ENCODE measurements at places on chromosomes 1 and 21.

GRCh38 chr1:151455966-151456365 lies 3.3 kb downstream of the POGZ start:
- DNase-seq: no peak

DNA sequence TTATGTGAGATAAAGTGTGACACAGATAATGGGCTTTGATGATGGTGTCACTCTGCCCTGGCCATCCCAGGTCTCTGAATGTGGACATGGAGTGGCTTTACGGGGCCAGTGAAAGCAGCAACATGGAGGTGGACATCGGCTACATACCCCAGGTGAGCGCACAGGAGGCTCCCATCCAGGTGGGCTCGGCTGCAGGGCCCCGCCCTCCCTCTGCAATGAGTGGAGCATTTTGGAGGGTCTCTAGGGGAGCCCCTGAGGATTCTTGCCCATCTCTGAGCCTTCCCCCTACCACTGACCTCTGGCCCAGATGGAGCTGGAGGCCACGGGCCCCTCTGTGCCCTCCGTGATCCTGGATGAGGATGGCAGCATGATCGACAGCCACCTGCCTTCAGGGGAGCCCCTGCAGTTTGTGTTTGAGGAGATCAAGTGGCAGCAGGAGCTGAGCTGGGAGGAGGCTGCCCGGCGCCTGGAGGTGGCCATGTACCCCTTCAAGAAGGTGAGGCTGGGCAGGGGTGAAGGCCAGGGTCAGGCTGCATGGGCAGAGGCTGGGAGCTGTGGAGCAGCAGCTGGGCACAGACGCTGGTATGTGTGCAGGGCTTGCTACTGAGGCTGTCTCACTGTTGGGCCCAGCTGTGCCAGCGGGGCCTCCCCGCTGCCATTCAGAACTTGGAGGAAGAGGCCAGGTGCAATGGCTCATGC lies 8.2 kb upstream of the MTFR1L start:
- DNase-seq: no peak

- DNase-seq: no peak
Observed at GRCh38 chr1:99331636-99332035, 67.3 kb downstream of the PLPPR4 start.

GRCh38 chr1:64946916-64947315 lies 19.4 kb downstream of the JAK1 start:
- DNase-seq: no peak

DNA sequence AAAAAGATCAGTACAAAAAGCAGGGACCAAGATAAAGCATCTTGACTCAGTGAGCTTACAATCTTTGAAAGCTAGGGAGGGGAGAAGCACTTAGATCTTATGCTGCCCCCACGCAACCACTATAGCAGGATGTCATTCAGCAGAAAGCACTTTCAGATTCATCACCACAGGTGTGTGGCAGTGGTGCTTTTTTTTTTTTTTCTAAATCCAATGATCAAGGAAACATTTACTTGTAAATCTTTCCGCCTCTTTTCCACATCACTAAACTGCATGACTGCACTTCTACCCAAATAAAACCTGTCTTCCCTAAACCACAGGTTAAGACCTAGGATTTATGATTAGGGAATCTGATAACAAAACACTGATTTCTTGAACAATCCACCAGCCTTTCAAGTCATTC lies 154.8 kb downstream of the SLC45A1 start:
- DNase-seq: no peak

GRCh38 chr1:163176797-163177196 lies 25.9 kb downstream of the RGS5 start:
- DNase-seq: no peak

DNA sequence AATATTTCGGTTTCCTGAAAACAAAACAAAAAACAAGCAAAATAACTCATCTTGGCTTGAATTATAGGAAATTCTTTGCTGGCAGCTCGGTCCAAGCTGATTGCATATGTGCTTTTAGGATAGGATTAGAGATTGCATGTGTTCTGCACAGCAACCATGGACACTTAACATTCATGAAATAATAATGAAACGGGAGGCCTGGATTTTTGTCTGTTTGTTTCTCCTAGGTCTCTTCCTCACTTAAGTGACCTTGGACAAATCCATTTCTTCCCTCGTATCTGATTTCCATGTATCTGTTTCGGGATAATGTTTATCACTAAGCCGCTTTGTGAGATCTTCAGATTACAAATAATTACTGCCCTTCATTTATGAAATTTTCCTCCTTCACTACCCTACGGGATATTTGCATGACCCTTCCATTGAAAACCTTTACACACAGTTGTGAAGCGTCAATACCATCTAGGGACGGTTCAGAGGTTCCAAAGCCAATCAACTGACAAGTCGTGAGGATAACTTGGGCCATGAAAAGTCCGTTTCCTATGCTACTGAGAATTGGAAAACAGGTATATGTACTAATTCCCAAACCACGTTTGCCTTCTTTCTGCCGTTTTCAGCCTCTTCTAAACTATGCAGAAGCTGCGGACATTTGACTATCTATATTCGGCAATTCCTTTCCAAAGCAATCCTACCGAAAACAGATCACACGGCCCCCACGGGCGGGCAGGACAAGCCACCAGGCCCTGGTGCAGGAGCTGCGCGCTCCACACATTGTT lies 1.3 kb upstream of the H3-3A start:
- DNase-seq: no peak

GRCh38 chr1:206446688-206447421 lies 23.4 kb upstream of the IKBKE start:
- no peak for DNase-seq

Data from stimulated activated CD4-positive, alpha-beta T cell treated with anti-CD3 and anti-CD28 coated beads, Interleukin-12 subunit alpha, Interleukin-12 subunit beta, amount 100 ng/mL, for 48 hours (primary cell).